ENCODE measurements at places on chromosomes 7 and 10. TPM values are rescaled to one million over a fixed set of nuclear protein-coding genes. Genes with fewer than 3 reads are reported as not detected.

Gene FOXI2
- total RNA-seq: 0.08 TPM

Gene HDAC9
- total RNA-seq: 39.6 TPM

Gene HABP2
- not detected for total RNA-seq

Gene TPST1
- total RNA-seq: 5.7 TPM

Gene UCN3
- total RNA-seq: not detected
